ENCODE measurements at places on chromosomes 5 and 9.

GRCh38 chr5:115589043-115589442 is 13.2 kb downstream of the TICAM2 start:
- no peak for DNase-seq

GRCh38 chr5:103526164-103526915 is 36.2 kb downstream of the NUDT12 start:
- DNase-seq = no peak

DNA sequence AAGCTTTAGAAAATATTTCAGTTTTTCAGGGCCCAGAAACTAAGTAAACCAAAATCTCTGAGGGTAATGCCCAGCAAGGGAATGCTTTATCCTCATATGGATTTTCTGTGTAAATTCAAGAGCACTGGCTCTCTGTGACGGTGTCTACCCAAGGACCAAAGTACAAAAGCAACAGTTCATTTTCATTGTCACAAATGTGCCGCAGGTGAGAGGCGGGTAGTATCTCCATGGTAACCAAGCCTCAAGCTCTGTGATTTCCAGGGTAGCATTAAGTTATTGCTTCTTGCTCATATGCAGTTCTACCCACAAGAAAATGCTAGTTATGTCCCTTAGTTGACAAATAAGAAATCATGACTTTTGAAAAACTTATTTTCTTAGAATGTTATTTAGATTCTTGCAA is 164.3 kb downstream of the MTRR start:
- DNase-seq = no peak

GRCh38 chr5:156685481-156685880 is 164.6 kb upstream of the PPP1R2B start:
- DNase-seq = no peak

- no peak for DNase-seq
These were observed 222.9 kb downstream of the DOCK8 start for GRCh38 chr9:437574-438001.

DNA sequence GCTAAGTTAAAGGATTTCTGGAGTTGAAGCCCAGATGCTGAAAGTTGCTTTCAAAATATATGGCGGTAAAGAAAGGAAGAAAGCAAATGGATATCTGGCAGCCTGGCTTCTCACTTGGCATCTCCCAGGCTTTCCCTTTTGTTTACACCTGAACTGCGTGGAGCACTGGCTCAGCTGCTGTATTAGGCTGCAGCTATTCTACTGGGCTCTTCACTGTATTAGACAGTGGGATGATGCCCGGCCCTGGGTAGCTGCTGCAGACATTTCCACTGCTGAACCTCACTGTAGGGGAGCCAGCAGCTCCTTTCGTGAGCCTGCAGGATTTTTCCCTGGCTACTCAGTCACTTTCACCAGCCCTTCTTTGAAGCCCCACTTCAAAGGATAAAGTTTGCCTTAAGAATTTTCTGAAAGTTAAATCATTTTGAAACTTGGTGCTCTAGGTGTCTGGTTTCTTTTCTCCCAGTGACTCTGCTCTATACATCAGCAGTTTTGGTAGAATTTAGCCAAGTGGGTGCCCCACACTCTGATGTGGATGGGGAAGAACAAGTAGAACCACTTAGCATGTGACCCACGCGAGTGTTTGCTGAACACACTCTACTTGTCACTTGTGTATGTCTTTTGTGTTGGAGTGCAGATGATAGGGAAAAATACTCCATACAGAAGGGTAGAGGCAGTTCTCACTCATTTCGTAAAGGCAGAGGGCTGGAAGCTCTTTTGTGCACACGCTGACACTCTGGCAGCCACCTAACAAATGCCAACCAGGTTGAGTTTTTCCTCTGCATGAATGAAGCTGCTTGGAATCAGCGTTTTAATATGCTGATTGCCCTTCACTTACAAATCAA is 49.9 kb downstream of the C9orf152 start:
- DNase-seq = no peak

GRCh38 chr9:75930190-75930589 is 39.7 kb downstream of the PCSK5 start:
- DNase-seq = no peak

- no peak for DNase-seq
These were observed 48.6 kb downstream of the CYSTM1 start for GRCh38 chr5:140223567-140223966.
